Activated B cell treated with CpG ODN at 0.5 μM for 24 hours (primary cell): ENCODE measurements at places on chromosomes 7 and 10.
A peak's percentile ranks its signal among the peaks of the same experiment; 100 is the strongest.

GRCh38 chr10:42519079-42519478 is 119.3 kb downstream of the ZNF33B start:
- DNase-seq = no peak

GRCh38 chr7:14834456-14834855 is 68.1 kb downstream of the DGKB start:
- DNase-seq = no peak

- DNase-seq = no peak
These were observed 202.8 kb upstream of the AKR1E2 start for GRCh38 chr10:4623200-4623599.

GRCh38 chr7:27117887-27118491 is 12.6 kb downstream of the HOXA4 start:
- DNase-seq = no peak

- DNase-seq = no peak
These were observed 788.4 kb upstream of the SORCS1 start for GRCh38 chr10:107952649-107953556.

DNA sequence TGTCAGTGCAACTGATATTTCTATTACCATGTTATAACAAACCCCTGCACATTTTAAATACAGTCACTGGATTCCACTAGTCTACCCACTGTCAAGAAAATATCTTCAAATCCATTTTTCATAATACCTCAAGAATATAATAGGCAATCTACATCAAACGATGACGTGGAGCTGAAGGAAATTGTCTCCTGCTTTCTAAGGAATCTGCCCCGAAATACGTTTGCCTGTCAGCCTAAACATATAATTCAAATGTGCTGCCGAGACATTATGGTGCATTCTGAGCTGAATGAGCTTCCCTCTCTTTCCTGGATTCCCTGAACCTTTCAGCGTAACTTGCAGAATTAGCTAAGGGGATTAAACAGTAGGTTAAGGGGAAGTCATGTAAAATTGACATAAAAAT is 306.8 kb downstream of the SORCS1 start:
- no peak for DNase-seq

DNA sequence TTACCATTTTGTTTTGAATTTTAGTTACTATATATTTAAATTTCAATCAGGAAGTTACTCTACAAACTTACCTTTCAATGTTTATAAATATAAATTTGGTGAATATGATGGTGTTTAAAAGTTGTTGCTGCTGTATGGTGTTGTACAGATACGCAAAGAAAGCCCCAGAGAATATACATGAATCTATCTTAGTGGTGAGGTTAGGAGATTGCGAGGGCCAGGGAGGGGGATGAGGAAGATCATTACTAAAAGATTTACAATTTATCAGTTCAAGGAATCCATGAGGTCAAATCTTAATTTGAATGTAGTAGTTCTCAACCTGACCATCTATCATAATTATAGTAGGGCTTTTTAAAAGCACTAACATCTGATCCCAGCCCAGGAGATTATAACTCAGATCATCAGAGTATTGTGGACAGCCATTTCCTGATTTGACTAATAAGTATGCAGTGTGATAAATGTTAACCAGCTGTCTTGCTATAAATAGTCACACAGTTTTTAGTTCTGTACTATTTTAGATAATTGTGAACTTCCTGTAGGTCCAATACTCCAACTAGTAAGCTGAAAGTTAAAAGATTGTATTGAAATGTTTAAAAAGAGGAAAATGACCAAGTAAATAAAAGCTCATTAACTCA is 23.6 kb downstream of the FAM3C start:
- no peak for DNase-seq

- DNase-seq = no peak
These were observed 82.4 kb upstream of the ITGB1 start for GRCh38 chr10:33040436-33040835.

GRCh38 chr10:130453036-130453720 is 317.0 kb downstream of the GLRX3 start:
- no peak for DNase-seq

DNA sequence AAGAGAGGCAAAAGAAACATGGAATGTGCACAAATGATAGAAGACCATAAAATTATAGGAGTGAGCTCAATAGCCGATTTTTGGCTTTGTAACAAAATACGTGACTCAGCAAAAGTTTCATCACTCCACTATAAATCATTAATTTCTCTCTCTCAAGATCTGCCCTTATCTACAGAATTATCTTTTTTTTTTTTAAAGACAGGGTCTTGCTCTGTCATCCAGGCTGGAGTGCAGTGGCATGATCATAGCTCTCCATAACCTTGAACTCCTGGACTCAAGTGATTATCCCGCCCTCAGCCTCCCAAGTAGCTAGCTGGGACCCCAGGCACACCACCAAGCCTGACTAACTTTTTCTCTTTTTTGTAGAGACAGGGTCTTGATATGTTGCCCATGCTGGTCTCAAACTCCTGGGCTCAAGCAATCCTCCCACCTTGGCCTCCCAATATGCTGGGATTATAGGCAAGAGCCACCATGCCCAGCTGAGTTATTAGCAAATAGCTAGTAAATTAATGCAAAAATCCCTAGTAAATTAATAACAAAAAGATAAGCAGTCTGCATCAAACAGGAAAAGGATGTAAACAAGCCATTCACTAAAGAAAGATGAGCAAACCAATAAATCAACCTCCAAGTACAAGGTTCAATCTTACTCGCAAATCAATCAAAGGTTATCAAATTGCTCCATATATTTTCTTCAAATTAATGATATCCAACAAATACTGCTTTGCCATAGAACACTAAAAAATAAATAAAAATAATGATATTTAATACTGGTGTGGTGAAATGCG is 450.7 kb downstream of the PARD3 start:
- DNase-seq = no peak

- DNase-seq = no peak
These were observed 99.1 kb upstream of the SEC61G start for GRCh38 chr7:54858008-54858692.

- no peak for DNase-seq
These were observed 57.3 kb upstream of the SMIM30 start for GRCh38 chr7:113175525-113176104.

DNA sequence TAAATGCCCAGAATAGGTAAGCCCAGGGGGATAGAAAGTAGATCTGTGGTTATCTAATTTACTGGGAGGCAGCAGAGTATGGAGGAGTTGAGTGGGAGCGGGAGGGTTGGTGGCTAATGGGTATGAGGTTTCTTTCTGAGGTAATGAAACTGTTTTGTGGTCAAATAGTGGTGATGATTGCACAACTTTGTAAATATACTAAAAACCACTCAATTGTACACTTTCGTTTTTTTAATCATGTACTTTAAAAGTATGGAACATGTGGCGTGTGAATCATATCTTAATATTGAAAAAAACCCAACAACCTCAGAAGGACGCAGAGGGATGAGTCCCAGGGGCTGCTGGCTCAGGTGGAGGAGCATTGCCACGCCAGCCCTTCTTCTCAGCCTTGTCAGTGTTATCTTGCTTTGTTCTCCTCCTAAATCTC is 118.1 kb downstream of the WDR11 start:
- no peak for DNase-seq

DNA sequence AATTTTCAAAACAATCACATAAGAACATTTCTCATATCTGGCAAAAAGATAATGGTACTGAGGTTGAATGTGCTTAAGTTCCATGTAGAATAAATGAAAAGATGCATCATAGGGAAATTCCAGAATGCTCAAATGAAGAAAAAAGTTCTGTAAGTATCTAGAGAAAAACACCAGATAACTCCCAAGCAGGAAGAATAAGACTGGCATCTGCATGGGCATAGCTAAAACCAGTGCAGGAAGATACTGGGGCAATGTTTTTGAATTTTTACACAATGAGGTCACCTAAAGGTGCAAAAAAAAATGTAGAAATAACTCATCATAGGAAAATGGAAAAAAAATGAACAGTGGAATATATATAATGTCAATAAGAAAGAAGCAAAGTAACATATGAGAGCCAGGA is 275.2 kb downstream of the BAMBI start:
- DNase-seq = no peak

DNA sequence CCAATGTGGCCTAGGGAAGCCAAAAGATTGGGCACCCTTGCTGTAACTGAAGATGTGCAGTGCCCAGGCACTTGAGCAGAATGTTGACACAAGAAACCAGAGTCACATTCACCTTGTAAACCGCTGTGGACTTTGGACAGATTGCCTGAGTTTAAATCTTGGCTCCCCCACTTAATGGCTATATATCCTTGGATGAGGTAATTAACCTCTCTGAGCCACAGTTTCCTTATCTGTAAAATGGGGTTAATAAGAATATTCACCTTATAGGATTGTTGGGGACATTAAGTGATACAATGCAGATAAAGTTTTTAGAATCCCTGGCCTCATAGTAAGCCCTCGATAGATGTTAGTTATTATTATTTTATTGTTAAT is 331.0 kb downstream of the LRMDA start:
- DNase-seq = no peak

DNA sequence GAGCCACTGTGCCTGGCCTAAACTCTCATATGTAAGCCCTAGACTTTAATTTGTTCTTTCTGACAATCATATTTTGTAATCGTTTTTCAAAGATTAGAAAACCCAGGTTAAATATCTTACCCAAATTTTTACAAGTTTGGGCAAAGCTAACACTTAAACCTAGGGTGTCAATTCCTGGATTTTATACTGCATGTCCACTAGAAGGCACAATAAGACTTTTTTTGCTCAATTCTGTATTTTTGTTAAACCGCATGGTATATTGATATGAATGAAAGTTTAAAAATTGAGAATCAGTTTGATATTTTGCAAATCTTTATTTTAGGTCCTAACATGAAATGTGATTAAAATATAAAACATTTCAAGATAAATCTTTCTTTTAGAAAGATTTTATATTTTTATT is 29.3 kb downstream of the DYNC2I1 start:
- no peak for DNase-seq

GRCh38 chr7:152085131-152085530 is 59.7 kb downstream of the GALNT11 start:
- no peak for DNase-seq

GRCh38 chr10:100977436-100977835 is 8.1 kb downstream of the SEMA4G start:
- DNase-seq = no peak

DNA sequence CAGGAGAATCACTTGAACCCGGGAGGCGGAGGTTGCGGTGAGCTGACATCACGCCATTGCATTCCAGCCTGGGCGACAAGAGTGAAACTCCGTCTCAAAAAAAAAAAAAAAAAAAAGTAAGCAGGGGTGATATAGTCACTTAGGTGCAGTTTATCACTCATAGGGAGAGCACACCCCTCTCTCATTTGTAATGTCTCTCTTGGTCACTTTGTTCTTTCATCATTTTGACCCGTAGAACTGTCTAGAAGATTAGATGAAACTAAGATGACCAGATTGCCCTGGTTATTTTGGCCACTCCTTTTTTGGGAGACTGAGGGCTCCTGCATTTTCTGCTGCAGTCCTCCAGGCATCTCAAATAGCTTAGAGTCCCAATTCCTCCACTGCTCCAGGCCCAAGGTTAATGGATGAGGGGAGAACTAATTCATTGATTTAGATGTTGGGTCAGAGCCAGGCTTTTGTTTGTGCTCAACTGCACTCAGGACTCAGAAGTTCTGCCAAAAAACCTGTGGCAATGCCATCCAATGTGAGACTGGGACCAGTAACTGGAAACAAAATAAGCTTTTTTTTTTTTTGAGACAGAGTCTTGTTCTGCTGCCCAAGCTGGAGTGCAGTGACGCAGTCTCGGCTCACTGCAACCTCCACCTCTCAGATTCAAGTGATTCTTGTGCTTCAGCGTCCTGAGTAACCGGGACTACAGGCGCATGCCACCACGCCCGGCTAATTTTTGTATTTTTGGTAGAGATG is 50.0 kb upstream of the CAMK1D start:
- no peak for DNase-seq

DNA sequence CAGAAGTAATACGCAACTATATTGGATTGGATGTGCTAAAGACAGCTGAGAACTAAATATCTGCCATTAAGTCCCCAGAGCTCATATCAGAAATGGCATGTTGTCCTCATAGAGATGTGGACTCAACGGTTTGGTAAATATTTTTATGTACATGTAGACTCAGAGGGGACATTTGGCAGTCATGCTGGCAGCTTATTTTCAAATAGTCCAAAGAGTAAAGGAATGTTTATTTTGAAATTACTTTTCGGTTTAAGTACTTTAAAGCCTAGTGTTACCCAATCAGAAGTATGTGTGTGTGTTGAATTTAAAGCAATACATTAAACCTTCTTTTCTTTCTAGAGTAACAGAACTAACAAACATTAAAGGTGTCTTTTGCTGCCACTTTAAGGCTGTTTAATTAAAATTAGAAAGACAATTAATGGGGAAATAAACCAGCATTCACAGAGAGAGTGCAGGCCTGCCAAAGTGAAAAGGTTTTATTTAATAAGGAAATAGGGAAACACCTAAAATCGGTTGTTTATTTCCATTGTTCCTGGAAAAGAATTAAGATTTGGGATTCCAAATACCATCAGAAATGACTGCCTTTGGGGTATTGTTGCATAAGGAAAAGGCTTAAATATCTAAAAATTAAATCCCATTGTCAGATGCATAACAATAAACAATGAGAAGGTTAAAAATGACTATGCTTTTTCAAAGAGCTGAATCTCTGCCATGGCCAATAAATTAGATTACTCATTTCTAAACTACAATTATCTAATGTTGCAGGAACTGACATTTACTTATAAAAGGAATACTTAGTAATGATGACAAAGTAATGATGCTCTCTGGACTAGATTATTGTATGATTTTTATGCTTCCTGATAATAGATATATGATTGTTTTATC is 113.4 kb upstream of the AHR start:
- DNase-seq = no peak

- DNase-seq = no peak
These were observed 99.0 kb downstream of the KIAA1217 start for GRCh38 chr10:24307696-24308485.

- DNase-seq = peak; percentile 60
These were observed 17.6 kb downstream of the LIMK1 start for GRCh38 chr7:74101061-74101681.

DNA sequence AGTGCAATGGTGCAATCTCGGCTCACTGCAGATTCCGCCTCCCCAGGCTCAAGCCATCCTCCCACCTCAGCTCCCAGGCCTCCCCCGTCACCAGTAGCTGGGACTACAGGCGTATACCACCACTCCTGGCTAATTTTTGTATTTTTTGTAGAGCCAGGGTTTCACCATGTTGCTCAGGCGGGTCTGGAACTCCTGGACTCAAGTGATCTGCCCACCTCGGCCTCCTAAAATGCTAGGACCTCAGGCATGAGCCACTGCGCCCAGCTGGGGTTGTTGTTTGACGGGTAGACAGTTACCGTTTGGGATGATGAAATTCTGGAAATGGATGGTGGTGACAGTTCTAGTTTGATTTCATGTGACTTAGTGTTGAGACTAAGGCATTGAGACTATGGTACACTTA is 15.3 kb downstream of the CALML3 start:
- DNase-seq = no peak

DNA sequence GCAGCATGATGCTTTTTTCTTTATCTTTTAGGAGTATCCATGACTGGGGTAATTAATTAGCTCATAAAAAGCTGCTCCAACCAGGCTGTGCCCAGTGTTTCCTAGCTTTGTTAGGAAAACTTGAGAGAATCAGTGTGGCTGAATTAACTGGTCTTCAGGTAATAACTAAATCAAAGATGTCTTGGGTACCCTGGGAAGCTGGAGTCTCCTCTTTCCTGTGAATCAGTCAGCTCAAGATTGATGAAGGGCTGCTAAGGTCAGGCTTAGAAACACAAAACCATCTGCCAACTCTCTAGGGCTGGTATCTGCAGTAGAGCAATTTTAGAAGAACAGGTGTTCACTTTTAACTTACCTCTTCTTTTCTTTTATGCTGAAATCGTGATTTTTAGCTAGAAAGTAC is 21.4 kb upstream of the ATOH7 start:
- DNase-seq = no peak

GRCh38 chr10:30057421-30057841 is 2.0 kb downstream of the JCAD start:
- no peak for DNase-seq
